ENCODE measurements at places on chromosomes 7 and 10.

DNA sequence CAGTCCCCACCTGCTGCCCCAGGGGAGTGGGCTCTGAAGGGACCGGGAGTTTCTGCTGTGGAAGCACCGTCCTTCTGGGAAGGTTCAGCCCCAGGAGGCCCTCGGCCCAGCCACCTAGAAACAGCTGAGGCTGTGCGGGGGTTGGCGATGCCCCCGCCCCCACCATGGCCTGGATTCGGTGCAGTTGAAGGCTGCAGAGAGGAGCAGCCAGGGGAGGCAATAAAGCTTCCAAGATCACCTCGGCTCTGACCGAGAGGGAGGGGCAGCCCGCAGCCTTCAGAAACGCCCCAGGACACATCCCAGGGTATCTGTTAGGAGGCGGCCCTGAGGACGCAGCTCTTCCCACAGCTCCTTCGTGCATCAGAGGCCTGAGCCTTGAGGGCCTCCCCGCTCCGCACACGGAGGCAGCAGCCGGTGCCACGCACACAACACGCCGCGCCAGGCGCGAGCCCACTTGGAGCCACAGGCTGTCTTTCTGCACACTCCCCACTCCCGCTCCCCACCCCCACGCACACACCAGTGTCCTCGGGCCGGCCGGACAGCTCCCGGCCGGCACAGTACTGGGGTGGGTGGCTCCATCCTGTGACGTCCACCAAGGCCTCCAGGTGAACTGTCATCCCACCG, 1.6 kb downstream of the KNDC1 start:
- peak; percentile 49 for DNase-seq

DNA sequence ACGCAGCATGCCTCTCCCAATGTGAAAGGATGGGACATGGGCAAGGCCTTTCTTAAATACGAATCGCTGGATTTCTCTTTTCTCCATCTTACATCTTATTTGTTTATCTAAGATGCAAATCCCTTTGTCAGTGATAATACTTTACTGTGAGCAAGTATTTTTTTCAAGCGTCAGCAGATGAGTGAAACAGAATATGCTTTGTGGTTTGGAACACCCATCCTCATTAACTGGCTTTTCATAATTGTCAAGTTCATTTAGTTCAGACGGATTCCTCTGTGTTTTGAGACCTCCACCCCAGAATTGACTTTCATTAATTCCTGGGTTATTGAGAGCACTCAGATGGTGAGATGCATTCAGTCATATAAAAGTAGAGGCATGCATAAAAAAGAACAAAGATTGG, 149.8 kb downstream of the NSUN6 start:
- DNase-seq, result no peak

- DNase-seq, result no peak
Observed at GRCh38 chr10:88409824-88410223, 173.3 kb downstream of the RNLS start.

GRCh38 chr7:41232086-41232485, 470.8 kb downstream of the INHBA start:
- DNase-seq, result no peak

DNA sequence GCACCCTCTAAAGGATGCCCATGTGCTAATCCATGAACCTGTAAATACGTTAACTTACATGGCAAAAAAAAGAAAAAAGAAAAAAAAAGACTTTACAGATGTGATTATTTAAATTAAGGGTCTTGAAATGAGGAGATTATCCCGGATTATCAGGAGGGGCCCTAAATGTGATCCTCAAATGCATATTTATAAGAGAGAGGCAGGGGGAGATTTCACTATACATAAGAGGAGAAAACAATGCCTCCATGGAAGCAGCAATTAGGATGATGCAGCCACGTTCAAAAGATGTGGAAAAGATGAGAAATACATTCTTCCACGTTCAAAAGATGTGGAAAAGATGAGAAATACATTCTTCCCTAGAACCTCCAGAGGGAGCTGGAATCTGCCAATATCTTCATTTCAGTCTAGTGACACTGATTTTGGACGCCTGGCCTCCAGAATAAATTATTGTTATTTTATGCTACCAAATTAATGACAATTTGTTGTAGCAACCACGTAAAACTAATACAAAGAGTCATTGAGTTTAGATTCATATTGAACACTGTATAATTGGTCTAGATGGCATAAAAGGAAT, 328.4 kb upstream of the GNAI1 start:
- DNase-seq, result no peak

GRCh38 chr10:58477122-58477521, 35.5 kb upstream of the BICC1 start:
- DNase-seq, result no peak

GRCh38 chr10:119491966-119492757, 50.4 kb downstream of the RGS10 start:
- DNase-seq, result no peak

- DNase-seq, result peak; percentile 76
Observed at GRCh38 chr10:43205681-43206390, 61.0 kb downstream of the RASGEF1A start.

GRCh38 chr10:130179640-130180039, 43.4 kb downstream of the GLRX3 start:
- no peak for DNase-seq

GRCh38 chr7:117399820-117400422, 27.4 kb downstream of the ASZ1 start:
- DNase-seq, result no peak

DNA sequence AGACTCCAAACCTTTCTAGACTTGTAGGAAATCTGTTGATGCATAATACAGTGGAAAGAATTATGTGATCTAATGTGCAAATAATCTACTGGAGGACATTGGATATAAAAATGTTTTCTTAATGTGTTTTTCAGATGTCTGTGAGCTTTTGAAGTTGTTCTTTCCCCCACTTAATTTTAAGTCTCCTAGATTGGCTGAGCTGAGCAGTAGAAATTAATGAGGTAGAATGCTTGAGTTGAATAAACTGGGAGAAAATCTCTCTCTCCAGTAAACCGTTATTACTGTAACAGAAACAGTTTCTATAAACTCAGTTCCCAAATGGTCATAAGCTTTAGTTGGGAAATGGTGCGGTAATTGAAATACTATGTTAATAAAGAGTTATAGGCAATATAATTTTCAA, 15.7 kb downstream of the CSGALNACT2 start:
- no peak for DNase-seq

- DNase-seq, result no peak
Observed at GRCh38 chr7:106279425-106280197, 5.2 kb downstream of the NAMPT start.

- DNase-seq, result no peak
Observed at GRCh38 chr7:28957751-28958234, 337 bp downstream of the TRIL start.

DNA sequence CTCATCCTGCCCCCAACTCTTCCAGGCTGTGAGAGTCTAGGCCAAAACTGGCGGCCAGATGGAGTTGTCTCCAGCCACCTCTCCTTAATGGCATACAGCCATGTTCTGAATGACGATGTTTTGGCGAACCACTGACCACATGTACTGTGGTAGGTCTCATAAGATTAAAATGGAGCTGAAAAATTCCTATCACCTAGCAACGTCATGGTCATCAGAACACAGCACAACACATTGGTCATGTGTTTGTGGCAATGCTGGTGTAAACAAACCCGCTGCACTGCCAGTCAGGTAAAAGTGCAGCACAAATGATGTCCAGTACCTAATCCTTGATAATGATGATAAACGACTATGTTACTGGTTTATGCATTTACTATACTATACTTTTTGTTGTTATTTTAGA, 290.0 kb upstream of the MKI67 start:
- no peak for DNase-seq

DNA sequence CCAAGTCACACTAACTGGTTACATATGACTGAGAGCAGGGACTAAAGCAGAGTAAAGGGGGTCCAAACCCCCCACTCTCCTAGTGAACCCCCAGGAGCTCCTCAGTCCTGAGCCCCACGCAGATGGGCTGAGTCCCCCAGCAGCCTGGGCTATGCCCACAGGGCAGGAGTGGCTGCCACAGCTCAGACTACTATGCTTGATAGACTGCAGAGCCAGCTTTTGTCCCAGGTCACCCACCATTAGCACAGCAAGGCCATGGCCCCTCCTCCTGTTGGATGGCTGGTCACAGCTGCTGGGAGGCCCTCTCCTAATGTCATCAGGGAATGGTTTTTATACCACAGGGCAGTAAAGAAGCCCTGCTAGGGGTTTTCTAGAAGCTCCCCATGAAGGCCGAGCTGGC, 46.3 kb upstream of the FGFR2 start:
- DNase-seq, result no peak

DNA sequence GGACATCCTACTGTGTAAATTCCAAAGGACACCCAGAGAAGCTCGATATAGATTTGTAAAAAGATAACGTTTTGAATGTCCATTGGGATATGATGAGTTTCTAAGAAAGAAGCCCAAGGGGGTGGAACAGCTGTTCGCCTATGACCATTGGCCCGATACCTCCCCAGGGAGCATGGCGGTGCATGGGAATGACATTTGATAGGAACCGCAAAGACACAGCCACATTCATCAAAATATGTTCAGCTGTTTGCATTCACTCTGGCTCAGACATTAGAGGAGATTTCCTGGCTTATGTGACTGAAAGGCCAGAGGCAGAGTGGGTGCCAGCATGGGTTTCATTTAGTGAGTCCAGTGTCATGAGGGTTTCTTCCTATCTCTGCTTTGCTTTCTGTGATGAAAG, 56.0 kb upstream of the BAIAP2L1 start:
- DNase-seq, result no peak

- DNase-seq, result no peak
Observed at GRCh38 chr7:128019288-128019687, 11.9 kb downstream of the LRRC4 start.

GRCh38 chr10:18545621-18546305, 105.6 kb downstream of the NSUN6 start:
- DNase-seq, result no peak

- no peak for DNase-seq
Observed at GRCh38 chr10:69033256-69033655, 44.7 kb downstream of the KIFBP start.

DNA sequence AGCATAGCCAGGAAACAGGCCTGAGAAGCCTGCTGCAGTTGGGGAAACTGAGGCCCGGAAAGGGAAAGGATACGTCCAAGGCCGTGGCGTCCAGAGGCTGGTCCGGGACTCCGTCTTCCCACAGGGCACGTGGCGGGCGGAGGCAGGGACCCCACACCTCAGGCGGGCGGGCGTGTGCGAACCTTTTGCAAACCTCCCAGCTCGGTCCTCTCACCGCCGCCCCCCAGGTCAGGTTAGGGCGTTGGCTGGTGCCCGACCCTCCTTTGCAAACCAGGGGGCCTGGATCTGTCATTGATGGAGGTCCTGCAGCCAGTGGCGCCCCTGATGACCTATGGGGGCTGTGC, 19.3 kb downstream of the FAM20C start:
- DNase-seq, result no peak

- no peak for DNase-seq
Observed at GRCh38 chr7:32481921-32482320, 8.3 kb downstream of the LSM5 start.

DNA sequence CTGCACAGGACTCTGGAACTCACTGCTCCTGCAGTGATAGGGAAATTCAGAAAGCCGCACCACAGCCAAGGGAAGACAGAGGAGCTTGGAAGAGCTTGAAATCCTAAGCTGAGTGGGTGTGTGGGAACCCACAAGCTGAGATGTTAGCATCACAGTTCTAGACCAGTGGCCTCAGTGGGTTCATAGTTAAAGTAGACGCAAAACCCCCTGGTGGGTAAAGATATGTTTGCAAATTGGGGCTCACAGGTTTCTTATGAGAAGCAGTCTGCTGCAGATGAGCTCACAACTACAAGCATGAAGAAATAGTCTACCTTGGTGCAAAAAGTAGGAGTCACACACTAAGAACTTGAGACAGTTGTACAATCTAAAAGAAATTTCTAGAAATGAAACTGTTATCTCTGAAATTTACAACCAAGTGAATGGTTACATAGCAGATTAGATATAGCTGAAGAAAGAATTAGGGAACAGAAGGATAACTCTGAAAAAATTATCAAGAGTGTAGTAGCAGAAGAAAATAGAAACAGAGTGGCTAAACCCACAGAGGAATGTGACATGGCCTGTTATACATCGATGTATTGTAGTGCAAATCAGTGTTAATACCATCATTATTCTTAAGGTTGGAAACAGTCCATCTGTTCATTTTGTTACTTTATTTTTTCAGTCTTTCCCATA, 77.2 kb downstream of the DYNC2I1 start:
- no peak for DNase-seq

GRCh38 chr7:158239290-158239981, 348.2 kb downstream of the PTPRN2 start:
- DNase-seq, result no peak

DNA sequence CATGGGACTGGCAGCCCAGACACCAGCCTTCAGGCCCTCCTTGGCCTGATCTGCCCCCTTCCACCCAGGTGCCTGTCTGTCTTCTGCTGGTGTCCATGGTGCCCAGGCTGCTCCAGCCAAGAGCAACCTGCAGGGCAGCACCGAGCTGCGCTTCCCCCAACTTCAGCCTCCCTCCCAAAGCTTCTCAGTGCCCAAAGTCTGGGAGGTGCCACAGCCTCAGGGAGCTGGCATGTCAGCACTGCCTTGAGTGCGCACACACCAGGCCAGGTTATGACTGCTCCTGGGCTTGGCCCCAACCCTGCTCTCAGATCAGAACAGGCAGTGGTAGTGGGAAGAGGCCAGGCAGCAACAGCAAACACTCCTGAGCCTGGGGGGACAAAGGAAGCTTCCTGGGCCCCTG, 304.6 kb upstream of the NRG3 start:
- DNase-seq, result no peak

DNA sequence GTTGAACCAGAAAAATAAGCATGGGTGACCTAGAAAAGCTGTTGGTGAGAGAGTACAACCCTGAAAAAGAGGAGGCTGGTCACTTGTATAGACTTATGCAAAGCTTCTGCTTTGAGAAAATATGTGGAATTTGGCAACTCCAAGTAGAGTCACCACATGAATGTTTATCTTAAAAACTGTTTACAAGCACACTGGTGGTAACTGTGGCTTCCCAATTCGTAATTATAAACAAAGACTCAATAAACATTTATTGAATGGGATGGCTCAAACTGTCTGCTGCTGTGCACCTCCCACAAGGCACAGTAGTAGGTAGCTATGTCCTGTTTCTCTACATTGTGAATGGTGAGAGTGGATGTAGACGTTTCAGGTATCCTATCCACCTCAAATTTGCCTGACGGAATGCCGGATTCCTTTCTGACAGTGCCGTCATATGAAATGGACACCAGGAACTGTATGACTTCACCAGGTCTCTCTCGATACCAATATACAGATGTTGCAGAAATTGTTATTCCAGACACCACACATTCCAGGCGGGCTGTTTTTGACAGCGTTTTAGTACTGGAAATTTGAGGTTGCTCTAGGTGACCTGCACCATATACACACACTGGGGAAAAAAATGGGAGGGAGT, 43.4 kb upstream of the TARP start:
- no peak for DNase-seq

DNA sequence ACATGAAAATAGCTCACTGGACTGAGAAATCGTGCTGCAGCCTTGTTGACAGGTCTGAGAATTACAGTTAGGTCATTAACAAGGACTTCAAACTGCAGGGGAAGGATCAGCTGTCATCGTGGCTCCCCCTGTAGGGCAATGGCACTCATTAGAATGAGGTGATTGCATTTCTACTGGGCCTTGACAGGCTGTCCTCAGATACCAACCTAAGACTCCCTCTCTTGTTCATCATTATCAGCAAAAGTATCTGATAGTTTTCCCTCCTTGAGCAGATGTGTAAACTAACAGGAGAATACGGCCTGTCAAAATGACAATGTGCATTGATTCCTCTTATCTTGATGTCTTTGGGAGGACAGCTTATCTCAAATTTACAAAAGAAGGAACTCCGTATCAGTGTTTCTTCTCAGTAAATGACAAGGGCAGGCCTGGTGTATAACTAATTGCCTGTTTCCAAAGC, 648.5 kb upstream of the LRRN3 start:
- DNase-seq, result no peak

GRCh38 chr7:117149692-117150091, 173.2 kb downstream of the WNT2 start:
- no peak for DNase-seq
